Panc1 (cell line): ENCODE measurements at places on chromosomes 7 and 10. TPM values are rescaled to one million over a fixed set of nuclear protein-coding genes. Genes with fewer than 3 reads are reported as not detected.

FRAT1 gene
- 5.3 TPM for total RNA-seq

DNA sequence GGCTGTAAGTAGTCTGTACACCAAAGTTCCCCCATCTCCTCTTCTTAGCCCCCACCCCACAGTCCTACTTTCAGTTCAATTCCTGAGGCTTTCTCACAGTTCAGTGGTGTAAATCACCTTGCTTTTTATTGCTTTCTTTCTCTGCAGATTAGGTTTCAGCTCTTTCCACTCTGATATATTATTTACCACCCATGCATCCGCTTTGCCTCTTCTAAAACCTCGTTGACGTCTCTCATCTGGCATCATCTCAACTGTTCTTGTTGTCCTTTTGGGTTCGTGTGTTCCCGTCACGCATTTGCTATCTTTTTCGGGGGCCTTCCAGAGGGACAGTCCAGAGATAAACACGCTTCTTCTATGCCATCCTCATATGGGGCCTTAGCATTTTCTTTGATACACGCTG is 597.9 kb upstream of the DPP6 start:
- no peak for DNase-seq

ASB10 gene
- not detected for total RNA-seq

C10orf67 gene
- not detected for total RNA-seq

- no peak for DNase-seq
These were observed 183.9 kb upstream of the MBL2 start for GRCh38 chr10:52956461-52956860.

GRCh38 chr10:107409522-107409921 is 245.0 kb upstream of the SORCS1 start:
- DNase-seq: no peak

GRCh38 chr10:14382022-14382421 is 51.3 kb upstream of the FRMD4A start:
- no peak for DNase-seq

GRCh38 chr10:51400392-51401096 is 298.9 kb downstream of the CSTF2T start:
- DNase-seq: no peak

- DNase-seq: no peak
These were observed 19.4 kb downstream of the HIPK2 start for GRCh38 chr7:139758388-139758787.

CYP3A7 gene
- total RNA-seq: not detected

PCLO gene
- 1.1 TPM for total RNA-seq

DNA sequence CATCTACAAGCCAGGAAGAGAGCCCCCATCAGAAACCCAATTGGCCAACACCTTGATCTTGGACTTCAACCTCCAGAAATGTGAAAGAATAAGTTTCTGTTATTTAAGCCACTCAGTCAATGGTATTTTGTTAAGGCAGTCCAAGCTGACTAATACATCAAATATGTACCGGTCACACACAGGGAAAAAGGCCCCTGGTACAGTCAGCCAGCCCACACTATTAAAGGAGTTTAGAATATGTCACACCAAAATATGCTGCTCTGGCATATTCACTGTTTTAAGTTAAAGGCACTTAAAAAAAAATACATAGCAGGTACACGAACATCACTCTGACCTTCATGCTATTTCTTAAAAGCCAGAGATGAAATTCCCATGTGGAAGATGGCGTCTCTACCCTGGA is 15.2 kb upstream of the CDCA7L start:
- no peak for DNase-seq

SLC26A5 gene
- not detected for total RNA-seq

ANLN gene
- total RNA-seq: 238 TPM

MSMB gene
- total RNA-seq: not detected

- no peak for DNase-seq
These were observed 9.9 kb downstream of the SMURF1 start for GRCh38 chr7:99133766-99134564.

DNA sequence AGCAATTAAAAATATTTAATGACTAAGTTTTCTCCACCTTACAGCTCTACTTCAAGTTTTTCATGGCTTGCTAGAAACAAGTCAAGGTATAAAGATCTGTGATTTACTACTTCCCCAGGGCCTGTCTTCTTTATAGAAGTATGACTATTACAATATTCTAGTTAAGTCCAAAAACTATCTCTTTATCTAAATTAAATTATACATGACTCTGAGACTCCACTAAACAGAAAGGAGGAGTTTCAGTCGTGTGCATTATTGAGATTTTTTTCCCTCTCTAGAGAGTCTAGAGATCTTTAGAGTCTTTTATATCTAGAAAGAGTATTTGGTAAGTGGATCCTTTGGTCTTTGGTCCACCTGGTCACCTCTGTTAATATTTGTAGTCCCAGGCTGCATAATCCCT is 100.7 kb downstream of the SEMA3E start:
- DNase-seq: no peak

CTAGE6 gene
- total RNA-seq: not detected

DNA sequence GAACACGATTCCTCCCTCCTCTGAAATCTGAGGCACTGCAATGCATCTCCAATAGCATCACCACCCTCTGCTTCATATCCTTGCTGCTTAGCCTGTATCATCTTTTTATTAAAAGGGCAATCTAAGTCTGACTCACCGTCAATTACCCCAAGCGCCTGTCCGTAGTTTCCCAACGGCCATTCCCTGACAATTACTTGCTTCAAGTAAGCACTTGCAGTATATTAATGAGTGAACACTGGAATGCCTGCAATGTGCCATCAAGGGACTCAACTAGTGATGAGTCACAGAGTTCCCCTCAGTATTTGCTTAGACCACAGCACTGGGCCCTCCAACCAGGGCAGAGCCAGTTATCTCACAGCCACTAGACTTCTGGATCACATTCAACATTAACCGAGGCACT is 19.5 kb upstream of the PPP1R3C start:
- no peak for DNase-seq

GRCh38 chr7:141074162-141074991 is 513 bp downstream of the TMEM178B start:
- DNase-seq: no peak

GRCh38 chr10:86522510-86522855 is 891 bp upstream of the WAPL start:
- DNase-seq: no peak

DNA sequence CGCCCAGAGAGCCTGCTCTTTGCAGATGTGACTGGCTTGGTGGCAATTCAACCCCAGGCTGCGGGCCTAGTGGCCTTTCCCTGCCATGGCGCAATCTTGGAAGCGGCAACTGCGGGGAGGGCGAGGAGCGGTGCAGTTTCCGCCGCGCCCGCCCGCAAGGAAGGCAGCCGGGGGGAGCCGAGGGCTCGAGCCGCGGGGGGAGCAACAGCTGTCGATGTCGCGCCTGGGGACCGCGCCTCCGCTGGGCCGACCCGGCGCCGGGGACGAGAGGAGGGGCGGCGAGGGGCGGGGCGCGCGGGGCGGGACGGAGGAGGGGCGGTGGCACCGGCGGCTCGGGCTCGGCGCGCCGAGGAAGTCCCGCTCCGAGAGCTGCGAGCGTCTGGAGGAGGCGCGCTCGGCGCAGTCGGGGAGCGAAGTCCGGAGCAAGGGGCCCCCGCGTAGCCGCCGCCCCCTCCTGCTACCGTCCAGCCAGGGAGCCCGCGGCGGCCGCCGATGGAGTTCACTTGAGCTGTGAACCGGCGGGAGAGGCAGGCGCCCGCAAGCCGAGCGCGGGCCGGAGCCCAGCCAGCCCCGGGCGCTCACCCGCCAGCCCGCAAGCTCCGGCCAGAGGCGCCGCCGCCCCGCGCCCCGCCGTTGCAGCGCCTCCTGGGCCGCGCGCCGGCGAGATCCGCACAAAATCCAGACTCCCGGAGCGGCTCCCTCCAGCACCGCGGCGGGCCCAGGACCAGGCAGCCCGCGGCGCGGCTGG is 438.1 kb upstream of the GALNT17 start:
- DNase-seq: no peak

- DNase-seq: no peak
These were observed 41.8 kb upstream of the TMEM273 start for GRCh38 chr10:49230004-49230403.

DNA sequence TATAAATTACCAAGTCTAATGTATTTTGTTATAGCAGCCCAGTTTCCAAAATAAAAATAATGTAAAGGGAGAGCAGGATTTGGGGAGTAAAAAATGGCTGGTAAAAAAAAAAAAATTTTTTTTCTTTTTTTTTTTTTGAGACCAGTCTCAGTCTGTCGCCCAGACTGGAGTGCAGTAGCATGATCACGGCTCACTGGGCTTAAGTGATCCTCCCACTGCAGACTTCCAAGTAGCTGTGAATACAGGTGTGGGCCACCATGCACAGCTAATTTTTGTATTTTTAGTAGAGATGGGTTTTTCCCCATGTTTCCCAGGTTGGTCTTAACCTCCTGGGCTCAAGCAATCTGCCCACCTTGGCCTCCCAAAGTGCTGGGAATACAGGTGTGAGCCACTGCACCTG is 4.8 kb upstream of the LSM8 start:
- no peak for DNase-seq

GRCh38 chr7:21198921-21199320 is 229.0 kb upstream of the SP4 start:
- DNase-seq: no peak

DNA sequence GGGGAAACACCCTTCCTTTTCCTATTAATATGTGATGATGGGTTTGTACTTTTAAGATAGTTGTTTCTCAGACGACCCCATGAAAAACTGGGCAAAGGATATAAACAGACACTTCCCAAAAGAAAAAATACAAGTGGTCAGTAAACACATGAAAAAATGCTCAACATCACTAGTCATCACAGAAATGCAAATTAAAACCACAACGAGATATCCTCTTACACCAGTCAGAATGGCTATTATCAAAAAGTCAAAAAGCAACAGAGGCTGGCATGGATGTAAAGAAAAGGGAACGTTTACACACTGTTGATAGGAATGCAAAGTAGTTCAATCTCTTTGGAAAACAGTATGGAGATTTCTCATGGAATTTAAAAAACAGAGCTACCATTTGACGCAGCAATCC is 111.4 kb upstream of the ZEB1 start:
- DNase-seq: no peak

DNA sequence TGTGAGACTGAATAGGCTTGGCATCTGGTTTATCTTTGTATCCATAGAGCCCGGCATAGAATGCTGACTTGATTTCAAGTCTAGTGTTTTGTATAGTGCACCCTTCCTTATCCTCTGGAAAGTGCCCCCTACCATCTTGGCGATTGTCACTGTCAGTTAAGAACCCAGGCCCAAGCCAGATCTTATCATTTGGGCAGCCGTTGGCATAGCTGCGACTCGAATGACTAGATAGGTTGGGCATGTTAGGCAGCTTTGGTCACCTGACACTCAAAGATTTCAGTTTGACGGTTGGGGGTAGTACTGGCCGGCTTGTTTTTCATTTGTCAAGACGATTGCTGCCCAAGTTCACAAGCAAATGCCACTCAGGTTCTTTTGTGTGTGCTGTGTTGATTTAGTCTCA is 6.6 kb downstream of the NIPSNAP2 start:
- DNase-seq: no peak

DNA sequence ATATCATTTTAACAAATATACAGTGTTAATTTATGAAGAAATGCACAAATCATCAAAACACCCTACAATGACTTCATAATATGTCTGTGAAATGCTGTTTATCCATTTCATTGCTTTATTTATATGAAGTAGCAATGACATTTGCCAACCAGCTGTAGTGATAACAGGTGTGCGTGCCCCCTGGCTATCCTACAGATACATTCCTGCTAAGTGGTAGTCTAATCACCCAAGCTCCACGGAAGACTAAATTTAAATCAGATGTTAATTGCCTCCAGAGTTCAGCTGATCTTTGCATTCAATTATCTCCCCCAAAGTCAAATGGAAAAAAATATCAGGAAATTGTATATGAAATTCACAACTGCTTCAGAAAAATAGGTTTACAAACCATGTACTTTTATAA is 1164.2 kb upstream of the LRRN3 start:
- DNase-seq: no peak

TEX47 gene
- total RNA-seq: not detected

GRCh38 chr7:32140210-32140939 is 70.2 kb upstream of the PDE1C start:
- DNase-seq: no peak

DNA sequence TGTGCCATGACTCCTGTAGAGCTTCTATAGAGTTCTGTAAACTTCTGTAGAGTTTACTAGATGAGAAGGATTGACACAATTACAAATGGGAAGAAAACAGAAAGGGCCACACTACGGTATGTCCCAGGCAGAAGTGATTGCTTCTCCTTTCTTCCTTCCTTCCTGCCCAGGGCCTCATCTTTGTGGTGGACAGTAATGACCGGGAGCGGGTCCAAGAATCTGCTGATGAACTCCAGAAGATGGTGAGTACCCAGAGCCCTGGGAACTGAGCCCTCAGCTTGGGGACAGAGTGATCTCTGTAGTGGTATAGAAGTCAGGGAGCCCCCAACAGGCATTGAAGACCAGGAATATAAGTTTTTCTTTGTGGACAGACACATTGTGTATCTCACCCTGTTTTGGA is 1.7 kb downstream of the ARF5 start:
- DNase-seq: no peak

DNA sequence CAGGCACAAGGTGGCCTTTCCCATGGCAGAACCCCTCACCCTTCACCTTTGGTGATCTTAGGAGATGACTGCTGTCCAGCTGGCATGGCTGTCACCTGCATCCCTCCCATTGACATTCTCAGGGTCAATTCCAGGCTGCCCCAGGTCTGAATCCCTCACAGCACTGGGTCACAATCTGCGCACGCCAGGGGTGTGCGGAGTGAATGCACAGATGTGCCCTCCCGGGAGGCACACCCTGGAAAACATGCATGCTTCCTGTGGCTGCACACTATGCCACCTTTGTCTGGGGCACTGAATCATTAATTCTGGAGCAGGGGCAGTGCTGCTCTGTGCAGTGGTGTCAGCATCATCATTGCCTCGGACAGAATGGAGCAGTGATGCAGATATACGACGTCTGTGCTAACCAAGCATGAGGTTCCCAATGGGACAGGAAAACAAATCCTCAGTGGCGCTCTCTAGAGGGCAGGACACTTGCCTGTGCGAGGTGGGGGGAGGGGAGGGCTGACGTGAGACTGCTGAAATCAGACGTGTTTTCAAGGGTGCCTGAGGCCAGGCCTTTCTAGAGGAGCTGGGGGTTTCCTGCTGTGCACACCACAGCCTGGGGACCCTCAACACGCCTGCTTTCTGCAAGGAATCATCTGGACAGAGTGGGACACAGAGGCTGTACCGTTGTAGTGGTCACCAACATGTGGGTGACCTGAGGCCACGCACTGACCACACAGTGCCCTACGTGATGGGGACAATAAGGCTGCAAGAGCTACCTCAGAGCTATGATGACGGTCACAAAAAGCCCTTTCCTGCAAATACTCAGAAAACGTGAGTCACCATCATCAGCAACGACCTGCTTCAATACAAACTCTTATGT is 77.9 kb downstream of the HIPK2 start:
- no peak for DNase-seq

DNA sequence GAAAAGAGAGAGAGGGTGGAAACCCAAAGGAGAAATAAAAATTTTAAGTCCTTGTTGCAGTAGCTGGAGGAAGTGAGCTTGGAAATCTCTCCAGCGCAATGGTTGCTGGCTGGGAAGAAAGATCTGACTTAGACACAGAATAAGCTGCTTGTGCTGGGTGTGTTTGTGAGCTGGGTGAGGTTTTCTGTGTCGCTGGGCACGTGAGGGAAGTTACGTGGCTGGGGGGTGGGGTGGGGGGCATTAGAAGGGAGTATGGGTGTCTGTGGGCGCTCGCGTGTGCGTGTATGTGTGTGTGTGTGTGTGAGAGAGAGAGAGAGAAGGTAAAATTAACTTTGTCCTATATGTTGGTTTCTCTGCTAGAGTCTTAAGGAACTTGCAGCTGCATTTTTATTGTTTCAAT is 11.6 kb downstream of the TCF7L2 start:
- DNase-seq: no peak

ATXN7L1 gene
- total RNA-seq: 10.8 TPM
